ENCODE measurements at places on chromosomes 12 and 14. TPM values are rescaled to one million over a fixed set of nuclear protein-coding genes. Genes with fewer than 3 reads are reported as not detected.

DNA sequence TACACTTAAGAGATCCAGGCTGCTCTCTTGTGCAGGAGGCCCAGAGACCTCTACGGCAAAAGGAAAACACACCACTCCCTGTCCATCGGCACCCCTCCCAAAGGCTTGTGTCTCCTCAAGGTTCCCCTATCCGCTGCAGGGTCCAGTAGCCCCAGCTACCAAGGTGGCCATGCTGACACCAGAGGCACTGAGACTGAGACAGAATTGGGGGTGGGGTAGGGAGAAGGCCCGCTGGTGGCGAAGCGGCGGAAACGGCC, 590 bp downstream of the DDIT3 start:
- H3K27ac ChIP-seq = peak overlapping the region; percentile 100
- DNase-seq = peak; percentile 43
- H3K27me3 ChIP-seq = no peaks in the 10 kb centered on the region
- peaks cover 64% of the 10 kb centered on the region for H3K36me3 ChIP-seq

- no peak overlapping the region for H3K27ac ChIP-seq
- no peak overlapping the region for H3K4me3 ChIP-seq
- DNase-seq = no peak
- peaks cover 20% of the 10 kb centered on the region for H3K36me3 ChIP-seq
- H3K27me3 ChIP-seq = no peaks in the 10 kb centered on the region
These were observed 8.7 kb downstream of the TM7SF3 start for GRCh38 chr12:27005495-27005894.

DNA sequence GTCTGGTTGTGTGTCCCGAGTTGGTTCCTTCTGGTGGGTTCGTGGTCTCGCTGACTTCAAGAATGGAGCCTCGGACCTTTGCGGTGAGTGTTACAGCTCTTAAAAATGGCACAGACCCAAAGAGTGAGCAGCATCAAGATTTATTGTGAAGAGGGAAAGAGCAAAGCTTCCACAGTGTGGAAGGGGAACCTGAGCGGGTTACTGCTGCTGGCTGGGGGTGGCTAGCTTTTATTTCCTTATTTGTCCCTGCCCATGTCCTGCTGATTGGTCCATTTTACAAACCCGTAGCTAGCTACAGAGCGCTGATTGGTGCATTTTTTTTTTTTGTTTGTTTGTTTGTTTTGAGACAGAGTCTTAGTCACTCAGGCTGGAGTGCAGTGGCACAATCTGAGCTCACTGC, 29.3 kb downstream of the FGF6 start:
- DNase-seq = no peak
- H3K27ac ChIP-seq = no peak overlapping the region
- peaks cover 20% of the 10 kb centered on the region for H3K4me1 ChIP-seq
- no peak overlapping the region for H3K4me3 ChIP-seq
- peaks cover 36% of the 10 kb centered on the region for H3K27me3 ChIP-seq

DNA sequence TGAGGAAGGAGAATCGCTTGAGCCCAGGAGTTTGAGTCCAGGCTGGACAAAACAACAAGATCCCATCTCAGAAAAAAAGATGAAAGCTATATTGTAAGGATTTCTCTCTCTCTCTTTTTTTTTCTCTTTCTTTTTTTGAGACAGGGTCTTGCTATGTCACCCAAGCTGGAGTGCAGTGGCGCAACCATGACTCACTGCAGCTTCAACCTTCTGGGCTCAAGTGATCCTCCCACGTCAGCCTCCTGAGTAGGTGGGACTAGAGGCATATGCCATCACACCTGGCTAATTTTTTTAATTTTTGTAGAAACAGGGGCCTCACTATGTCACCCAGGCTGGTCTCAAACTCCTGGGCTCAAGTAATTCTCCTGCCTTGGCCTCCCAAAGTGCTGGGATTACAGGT, 5.8 kb upstream of the MRPL42 start:
- H3K4me1 ChIP-seq = peaks cover 2% of the 10 kb centered on the region
- H3K27me3 ChIP-seq = no peaks in the 10 kb centered on the region
- DNase-seq = no peak
- H3K4me3 ChIP-seq = no peak overlapping the region

GRCh38 chr12:70449074-70449752, 83.1 kb downstream of the KCNMB4 start:
- H3K27me3 ChIP-seq = no peaks in the 10 kb centered on the region
- no peaks in the 10 kb centered on the region for H3K36me3 ChIP-seq
- no peak overlapping the region for H3K4me3 ChIP-seq
- no peak overlapping the region for H3K27ac ChIP-seq

DNA sequence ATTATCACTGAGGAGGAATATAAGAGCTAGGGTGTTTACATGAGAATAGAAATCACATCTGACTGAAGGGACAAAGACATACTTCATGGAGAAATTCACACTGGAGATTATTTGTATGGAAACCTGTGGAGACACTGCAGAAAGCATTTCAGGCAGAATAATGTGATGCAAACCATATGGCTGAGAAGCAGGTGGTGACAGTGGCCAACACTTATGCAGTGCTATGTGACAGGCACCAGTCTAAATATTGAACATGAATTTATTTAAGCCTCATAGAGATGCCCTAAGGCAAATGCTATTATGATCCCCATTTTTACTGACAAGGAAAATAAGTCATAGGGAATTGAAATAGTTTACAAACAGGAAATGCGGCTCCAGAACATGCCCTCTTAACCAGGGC, 16.2 kb downstream of the ALG10B start:
- H3K27me3 ChIP-seq = no peaks in the 10 kb centered on the region
- no peaks in the 10 kb centered on the region for H3K4me1 ChIP-seq
- no peaks in the 10 kb centered on the region for H3K36me3 ChIP-seq
- H3K4me3 ChIP-seq = no peak overlapping the region

GRCh38 chr14:22671622-22672021, 27.5 kb upstream of the OR6J1 start:
- H3K36me3 ChIP-seq = peaks cover 3% of the 10 kb centered on the region
- no peak overlapping the region for H3K4me3 ChIP-seq
- peaks cover 22% of the 10 kb centered on the region for H3K27me3 ChIP-seq
- peaks cover 7% of the 10 kb centered on the region for H3K4me1 ChIP-seq

GRCh38 chr12:131002216-131002631, 48.5 kb downstream of the ADGRD1 start:
- no peaks in the 10 kb centered on the region for H3K27me3 ChIP-seq
- H3K36me3 ChIP-seq = no peaks in the 10 kb centered on the region
- no peaks in the 10 kb centered on the region for H3K4me1 ChIP-seq
- no peak for DNase-seq
- H3K4me3 ChIP-seq = no peak overlapping the region
- no peak overlapping the region for H3K27ac ChIP-seq

DNA sequence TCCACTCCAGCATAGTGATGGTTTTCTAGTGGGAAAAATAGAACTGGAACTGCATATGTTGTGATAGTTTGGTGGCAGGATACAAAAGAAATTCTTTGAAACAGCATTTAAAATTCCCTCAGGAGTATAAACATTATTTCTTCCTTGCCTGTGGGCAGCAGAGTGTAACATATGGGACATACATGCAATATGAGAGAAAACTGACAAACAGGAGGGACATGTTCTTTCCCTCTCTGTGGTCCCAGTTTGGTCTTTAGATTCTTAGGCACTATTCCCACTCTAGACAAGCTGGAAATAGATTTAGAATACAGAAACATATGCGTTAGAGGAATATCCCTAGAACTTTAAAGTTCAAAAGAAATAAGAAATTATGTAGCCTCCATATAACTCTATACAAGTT, 68.0 kb downstream of the MGAT4C start:
- no peaks in the 10 kb centered on the region for H3K36me3 ChIP-seq
- no peak overlapping the region for H3K27ac ChIP-seq
- no peaks in the 10 kb centered on the region for H3K4me1 ChIP-seq
- H3K27me3 ChIP-seq = no peaks in the 10 kb centered on the region
- no peak for DNase-seq
- no peak overlapping the region for H3K4me3 ChIP-seq

DNA sequence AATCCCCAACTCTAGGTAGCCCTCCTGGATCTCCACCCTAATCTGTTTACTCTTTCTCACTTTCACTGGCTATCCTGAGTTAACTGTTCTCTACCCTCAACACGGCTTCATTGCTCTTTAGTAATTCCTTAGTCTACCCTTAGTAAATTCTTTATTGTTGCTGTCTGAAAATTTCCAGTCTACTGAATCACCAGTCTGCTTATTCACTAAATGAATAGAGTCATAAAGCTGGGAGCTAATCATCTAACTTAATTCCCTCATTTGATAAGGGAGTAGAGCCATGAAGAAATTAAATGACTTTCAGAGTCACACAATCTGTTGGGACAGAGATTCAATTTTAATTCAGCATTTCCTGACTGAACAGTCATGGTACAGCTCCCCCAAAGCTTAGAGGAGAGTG, 36.5 kb downstream of the YEATS4 start:
- no peaks in the 10 kb centered on the region for H3K4me1 ChIP-seq
- no peak overlapping the region for H3K27ac ChIP-seq
- no peaks in the 10 kb centered on the region for H3K27me3 ChIP-seq
- peaks cover 60% of the 10 kb centered on the region for H3K36me3 ChIP-seq

DNA sequence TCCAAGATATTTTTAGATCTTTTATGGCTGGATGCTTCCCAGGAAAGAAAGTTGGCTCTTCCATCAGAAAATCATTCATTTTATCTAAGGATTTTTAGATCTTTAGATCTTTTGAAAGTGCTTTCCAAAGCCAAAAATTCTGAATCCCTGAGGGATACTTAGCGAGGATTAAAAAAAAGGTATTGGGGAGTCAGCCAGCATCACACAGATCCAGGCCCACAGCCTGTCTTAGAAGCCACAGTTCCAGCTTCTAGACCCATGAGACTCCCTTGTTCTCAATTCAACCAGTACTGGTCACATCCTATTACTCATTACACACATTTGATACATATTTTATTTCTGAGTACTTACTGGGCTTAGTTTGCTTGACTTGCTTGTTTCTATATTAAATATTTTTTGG, 49.9 kb downstream of the TSPAN8 start:
- H3K27ac ChIP-seq = no peak overlapping the region
- DNase-seq = no peak
- no peaks in the 10 kb centered on the region for H3K27me3 ChIP-seq

DNA sequence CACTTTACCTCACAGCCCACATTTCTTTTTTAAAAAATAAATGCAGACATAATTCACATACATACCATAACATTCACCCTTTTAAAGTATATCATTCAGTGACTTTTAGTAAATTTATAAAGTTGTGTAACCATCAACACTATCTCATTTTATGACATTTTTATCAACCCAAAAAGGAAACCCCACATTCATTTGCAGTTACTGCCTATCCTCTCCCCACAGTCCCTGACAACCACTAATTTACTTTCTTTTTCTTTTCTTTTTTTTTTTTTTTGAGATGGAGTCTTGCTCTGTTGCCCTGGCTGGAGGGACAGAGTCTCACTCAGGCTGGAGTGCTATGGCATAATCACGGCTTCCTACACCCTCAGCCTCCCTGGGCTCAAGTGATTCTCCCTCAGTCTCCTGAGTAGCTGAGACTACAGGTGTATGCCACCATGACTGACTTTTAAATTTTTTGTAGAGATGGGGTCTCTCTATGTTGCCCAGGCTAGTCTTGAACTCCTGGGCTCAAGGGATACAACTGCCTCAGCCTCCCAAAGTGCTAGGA, 1.5 kb upstream of the EP400 start:
- no peak for DNase-seq
- H3K36me3 ChIP-seq = peaks cover 15% of the 10 kb centered on the region
- peak overlapping the region; percentile 86 for H3K27ac ChIP-seq
- peak overlapping the region; percentile 75 for H3K4me3 ChIP-seq
- H3K27me3 ChIP-seq = no peaks in the 10 kb centered on the region

GRCh38 chr14:90907178-90907577, 90.9 kb upstream of the TTC7B start:
- no peaks in the 10 kb centered on the region for H3K27me3 ChIP-seq
- no peak overlapping the region for H3K27ac ChIP-seq
- peaks cover 50% of the 10 kb centered on the region for H3K36me3 ChIP-seq
- H3K4me1 ChIP-seq = peaks cover 36% of the 10 kb centered on the region
- H3K4me3 ChIP-seq = no peak overlapping the region

DNA sequence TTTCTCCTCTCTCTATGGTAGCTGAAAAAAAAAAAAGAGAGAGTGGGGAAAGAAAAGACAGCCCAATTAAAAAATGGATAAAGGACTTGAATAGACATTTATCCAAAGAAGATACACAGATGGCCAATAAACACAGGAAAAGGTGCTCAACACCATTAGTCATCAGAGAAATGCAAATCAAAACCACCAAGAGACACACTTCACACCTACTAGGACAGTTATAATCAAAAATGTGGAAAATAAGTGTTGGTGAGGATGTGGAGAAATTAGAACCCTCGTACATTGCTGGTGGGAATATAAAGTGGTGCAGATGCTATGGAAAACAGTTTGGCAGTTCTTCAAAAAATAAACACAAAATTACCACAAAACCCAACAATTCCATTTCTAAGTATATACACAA, 172.4 kb upstream of the GRIN2B start:
- peaks cover 6% of the 10 kb centered on the region for H3K27me3 ChIP-seq
- no peaks in the 10 kb centered on the region for H3K4me1 ChIP-seq
- no peak overlapping the region for H3K27ac ChIP-seq
- no peak for DNase-seq
- no peak overlapping the region for H3K4me3 ChIP-seq

ADCY6 gene
- total RNA-seq = 0.05 TPM

- no peak overlapping the region for H3K4me3 ChIP-seq
- H3K36me3 ChIP-seq = no peaks in the 10 kb centered on the region
- no peak overlapping the region for H3K27ac ChIP-seq
- H3K27me3 ChIP-seq = no peaks in the 10 kb centered on the region
- no peaks in the 10 kb centered on the region for H3K4me1 ChIP-seq
These were observed 147.2 kb downstream of the DACT1 start for GRCh38 chr14:58784931-58785330.

KRT85 gene
- not detected for total RNA-seq

ACSM4 gene
- total RNA-seq = not detected

GALNT6 gene
- 17.8 TPM for total RNA-seq

DNA sequence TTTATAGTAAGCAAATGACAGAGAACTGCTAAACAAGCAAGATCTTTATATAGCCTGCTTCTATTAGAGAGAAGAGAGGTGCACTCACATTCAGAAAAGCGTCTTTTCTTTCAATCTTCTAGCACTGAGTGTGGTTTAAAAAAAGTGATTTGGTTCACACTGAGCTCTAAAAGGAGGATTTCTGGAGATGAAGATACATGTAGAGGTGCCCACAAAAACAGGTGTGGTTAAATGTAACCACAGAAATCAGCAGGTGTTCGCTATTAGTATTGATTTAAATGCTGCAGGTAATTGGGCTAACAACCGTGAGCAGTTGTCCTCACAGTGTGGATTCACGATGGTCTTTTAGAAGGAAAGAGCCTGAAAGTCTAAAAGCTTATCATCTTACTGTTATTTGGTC, 10.7 kb downstream of the PKP2 start:
- peaks cover 3% of the 10 kb centered on the region for H3K27me3 ChIP-seq
- H3K36me3 ChIP-seq = no peaks in the 10 kb centered on the region
- DNase-seq = no peak
- H3K4me1 ChIP-seq = no peaks in the 10 kb centered on the region
- no peak overlapping the region for H3K4me3 ChIP-seq

Data from activated CD4-positive, alpha-beta memory T cell treated with anti-CD3 and anti-CD28 coated beads, Interleukin-2, amount 10 ng/mL, durations not matched to agents 7 days and 5 days (primary cell).